Myocyte (in vitro differentiated cells): ENCODE measurements at places on chromosomes 4 and X.

- DNase-seq = peak; percentile 66
Observed at GRCh38 chr4:144399927-144400326, 246.0 kb upstream of the HHIP start.

DNA sequence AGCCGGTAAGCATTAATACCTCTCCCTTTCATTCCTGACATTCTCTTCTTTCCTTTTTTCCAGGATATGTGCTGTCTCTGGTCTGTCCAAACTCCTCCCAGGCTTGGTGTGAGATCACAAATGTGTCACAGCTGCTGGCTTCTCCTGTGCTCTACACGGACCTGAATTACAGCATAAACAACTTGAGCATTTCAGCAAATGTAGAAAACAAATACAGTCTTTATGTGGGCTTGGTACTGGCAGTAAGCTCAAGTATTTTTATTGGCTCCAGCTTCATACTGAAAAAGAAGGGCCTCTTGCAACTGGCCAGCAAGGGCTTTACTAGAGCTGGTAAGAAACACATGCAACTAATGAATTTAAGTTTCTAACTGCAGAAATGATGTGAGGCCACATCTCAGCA lies 8.4 kb downstream of the NIPAL1 start:
- DNase-seq = no peak

GRCh38 chrX:18151649-18152048 lies 69.0 kb downstream of the BEND2 start:
- no peak for DNase-seq

- DNase-seq = no peak
Observed at GRCh38 chr4:154433543-154433942, 58.1 kb downstream of the DCHS2 start.

DNA sequence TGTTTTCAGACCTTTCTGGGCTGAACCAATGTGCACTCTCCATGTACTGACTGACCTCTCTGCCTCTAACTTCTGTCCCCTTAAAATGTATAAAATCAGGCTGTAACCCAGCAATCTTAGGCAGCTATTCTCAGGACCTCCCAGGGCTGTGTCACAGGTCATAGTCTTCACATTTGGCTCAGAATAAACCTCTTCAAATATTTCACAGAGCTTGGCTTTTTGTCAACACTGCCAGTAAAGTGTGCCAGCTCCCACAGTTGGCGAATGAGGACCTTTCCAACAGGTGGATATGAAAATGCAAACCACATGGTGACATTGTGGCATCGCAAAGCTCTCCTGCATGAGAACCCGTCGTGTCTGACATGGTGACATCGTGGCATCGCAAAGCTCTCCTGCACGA lies 76.4 kb downstream of the ACOX3 start:
- peak; percentile 45 for DNase-seq

DNA sequence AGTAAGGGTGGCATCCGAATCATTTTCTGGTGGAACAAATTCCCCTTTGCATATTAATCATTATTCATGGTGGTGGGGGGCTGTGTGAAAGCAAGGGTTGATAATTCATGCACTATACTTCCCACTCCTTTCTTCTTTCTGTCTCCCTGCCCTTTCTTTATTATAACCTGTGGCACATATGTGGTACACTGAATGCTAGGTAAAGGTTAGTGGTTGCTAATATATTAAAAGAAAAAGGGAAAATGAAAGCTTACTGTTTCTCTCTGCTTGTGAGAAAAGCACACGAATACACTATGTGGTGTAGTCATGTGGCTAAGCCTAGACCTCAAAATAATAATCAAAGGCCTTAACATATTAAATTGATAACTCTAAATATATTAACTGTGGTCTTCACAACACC lies 178.4 kb upstream of the RPS6KA3 start:
- DNase-seq = no peak

DNA sequence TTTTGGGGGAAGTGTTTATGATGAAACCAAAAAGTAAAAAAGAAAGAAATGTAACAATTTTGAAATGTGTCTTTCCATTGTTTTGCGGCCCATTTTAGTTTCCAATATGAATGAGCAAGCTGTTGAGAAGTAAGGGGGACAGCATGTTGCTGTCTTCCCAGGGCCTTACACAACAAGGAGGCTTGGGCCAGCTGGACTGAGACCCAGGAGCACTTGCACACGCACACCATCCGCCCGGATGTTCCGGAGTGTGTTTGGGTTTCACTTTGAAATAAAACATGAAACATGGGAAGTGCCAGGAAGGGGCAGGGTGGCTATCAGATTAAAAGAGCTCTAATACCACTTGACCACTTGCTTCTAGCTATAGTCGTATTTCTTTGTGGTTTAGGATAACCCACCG lies 144.4 kb downstream of the NHS start:
- no peak for DNase-seq

DNA sequence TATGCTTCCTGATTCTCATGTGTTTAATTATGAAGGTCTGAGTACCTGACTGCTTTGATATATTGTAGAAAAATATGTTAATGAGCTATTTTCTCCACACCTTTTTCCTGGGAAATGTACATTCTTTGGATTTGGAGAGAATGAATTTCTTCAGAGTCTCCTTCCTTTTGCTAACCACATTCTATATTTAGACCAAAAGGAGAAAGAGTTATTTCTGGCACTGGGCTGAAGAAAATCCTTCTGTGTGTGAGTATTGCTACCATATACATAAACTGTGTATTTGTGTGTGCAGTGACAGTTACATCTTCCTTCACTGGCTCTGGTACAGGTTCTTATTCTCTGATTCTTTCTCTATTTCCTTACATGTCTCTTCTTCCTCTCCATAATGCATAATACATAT lies 44.5 kb upstream of the PGRMC2 start:
- no peak for DNase-seq

- DNase-seq = no peak
Observed at GRCh38 chr4:40829586-40829985, 79.8 kb downstream of the NSUN7 start.

DNA sequence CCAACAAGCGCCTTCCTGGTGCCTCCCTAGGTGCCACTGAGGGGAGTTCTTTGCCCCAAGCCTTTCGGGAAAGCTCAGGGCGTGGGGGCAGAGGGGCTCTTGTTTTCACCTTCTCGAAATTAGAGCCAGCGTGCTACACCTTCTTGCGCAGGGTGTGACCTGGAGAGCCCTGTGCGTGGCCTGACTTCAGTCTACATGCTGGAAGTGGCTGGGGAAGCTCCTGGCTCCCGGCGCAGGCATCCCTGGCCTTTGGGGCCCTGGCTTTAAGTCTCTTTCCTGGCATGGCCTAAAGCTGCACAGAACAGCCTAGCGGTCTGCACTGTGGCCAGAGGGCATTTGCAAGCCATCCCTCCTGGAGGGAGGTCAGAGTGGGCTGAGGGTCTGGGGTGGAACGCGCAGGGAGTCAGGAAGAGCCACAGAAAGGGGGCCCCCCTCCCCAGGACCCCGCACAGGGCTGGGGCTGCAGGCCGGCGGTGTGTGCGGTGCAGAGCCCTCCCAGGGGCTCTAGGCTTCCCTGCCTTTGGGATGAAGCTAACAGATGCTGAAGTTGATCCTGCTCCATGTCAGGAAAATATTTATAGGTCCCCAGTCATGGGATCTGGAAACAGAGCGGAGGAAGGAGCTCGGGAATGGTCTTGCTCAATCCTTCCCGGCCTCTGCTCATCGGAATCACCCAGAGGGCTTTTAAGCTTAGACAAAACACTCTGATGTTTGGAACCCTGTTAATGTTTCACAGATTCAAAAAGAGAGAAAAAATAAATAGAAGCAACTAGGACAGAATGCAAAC lies 781 bp upstream of the SPON2 start:
- peak; percentile 71 for DNase-seq

DNA sequence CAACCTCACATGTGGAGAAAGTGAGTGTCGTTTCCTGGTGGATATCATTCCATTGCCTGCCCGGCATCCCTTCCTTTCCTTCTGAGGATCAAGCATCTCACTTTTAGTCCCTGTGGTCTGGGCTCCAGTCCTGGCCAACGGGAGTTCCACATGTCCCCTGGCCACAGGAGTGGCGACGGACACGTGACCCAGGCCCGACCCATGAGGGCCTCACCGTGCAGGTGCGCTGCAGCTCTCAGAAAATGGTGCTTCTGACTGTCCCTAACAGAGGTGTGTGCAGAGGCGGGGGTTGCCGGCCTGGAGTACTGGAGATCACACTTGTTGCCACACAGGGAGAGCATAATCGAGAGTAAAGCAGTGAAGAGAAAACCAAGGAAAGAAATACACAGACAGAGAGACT lies 476.9 kb upstream of the FRG1 start:
- DNase-seq = no peak

DNA sequence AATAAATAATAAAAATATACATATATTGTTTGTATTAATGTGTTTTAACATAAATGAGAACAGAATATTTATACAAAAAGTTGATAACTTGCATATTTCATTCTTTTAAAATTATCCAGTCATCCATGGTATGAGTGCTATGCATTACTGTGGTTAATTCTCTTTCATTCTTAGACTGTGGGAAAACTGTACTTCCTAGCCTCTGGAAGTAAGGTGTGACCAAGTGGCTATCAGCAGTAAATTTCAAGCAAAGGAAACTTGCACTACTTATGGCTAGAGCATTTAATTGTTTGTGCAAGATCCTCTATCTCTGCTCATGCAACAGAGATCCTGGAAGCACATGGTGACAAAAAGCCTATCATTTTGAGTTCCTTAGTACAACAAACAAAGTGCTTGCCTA lies 1054.5 kb upstream of the PABPC4L start:
- DNase-seq = no peak

DNA sequence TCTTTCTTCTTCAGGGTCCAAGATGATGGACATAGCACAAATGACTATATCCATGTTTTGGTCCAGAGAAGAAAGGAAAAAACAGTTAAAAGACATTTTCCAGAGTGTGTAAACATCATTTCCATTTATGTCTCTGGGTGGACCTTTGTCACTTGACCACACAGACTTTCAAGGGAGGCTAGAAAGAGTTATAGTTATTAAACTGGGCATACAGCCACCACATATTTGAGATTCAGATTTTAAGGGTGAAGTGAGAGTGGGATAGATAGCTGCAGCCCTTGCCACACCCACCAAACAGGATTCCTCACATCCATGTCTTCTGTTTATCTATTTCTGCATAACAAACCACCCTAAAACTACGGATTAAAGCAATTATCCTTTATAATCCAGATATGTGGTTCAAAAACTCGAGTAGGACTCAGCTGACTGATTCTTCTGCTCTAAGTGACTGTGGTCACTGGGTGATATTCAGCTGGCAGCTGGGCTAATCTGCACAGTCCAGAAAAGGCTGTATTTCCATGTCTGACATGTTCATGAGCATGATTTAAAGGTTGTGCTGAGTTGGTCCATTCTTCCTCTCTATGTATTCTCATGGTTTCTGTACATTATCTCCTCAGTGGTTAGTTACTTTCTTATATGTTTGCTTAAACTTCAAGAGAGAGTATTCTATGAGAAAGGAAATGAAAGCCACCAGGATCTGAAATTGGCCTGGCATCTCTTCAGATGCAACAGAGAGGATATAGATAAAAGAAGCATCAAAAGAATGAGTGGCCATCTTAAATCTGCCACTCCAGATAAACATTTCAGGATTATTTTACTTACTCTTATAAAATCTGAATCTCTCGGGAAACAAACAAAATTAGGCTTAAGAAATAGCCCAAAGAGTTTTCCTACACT lies 459.8 kb upstream of the CTSO start:
- DNase-seq = peak; percentile 48

DNA sequence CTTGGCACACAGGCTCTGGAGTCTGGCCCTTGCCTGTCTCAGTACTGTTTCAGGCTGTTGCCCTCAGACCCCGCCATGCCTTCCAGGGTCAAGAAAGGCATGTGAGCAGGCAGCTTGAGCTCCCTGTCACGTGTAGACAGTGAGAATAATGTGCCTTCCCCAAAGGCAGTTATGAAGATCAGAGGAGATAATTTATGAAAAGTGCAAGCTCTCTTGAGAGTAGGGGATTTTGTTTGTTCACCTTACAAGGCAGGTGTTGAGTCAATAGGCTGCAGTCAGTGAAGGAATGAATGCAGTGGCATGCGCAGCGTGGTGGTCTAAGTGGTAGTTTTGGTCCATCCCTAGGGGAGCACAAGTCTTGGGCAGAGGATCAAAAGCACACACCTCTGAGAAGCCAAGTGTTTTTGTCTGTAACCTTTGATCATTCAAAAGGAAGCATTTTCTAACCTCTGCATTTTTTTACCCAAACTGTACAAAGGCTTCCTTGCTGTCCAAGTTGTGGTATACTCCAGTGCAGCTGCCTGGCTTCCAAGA lies 14.4 kb downstream of the HADH start:
- no peak for DNase-seq

DNA sequence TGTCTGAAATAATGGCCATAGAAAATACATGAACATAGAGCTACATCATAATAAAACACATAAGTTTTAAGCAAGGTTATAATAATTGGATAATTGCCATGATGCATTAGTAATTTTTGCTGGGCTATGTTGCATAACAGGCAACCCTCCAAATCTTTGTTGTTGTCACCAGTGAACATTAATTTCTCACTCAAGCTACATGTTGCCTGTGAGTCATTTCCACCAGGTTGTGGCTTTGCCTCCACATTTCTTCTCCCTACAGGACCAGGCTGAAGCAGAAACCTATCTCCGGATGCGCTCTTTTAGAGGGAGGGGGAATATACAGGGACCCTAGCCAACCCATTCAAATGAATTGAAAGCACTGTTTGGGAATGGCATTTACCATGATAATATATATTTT lies 347.7 kb downstream of the GABRG1 start:
- no peak for DNase-seq

- DNase-seq = peak; percentile 77
Observed at GRCh38 chr4:39036172-39036571, 4.0 kb upstream of the TMEM156 start.

DNA sequence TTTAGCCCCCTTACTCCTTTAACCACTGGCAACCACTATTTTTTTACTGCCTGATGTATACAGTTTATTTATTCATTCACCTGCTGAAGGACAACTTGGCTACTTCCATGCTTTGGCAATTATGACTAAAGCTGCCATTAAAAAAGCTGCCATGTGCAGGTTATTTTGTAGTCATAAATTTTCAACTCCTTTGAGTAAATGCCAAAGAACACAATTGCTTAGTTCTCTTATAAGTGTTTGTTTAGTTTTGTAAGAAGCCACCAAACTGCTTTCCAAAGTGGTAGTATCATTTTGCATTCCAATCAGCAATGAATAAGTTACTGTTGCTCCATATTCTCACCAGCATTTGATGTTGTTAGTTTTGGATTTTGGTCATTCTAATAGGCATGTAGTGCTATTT lies 1831.8 kb downstream of the PCDH7 start:
- DNase-seq = no peak

- no peak for DNase-seq
Observed at GRCh38 chr4:924107-925096, 7.7 kb downstream of the GAK start.

DNA sequence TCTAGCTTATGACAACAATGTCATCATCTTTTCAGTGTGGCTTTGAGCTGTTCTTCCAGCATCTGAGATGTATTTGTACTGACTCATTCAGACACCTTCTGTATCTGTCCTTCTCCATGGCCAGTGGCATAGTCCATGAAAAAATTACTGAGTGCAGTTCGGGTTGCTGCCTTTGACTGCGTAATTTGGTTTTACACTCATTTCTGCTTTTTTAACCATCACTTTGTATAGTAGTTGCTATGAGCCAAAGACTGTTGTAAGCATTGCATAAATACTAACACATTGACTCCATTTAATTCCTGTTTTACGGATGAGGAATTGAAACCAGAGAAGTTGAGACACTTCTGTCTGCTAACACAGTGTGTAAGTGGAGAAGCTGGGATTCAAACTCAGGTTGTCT lies 190.7 kb upstream of the MID1 start:
- DNase-seq = no peak

GRCh38 chr4:14621731-14622463 lies 380.4 kb upstream of the CPEB2 start:
- DNase-seq = no peak

- peak; percentile 19 for DNase-seq
Observed at GRCh38 chr4:108685036-108685686, 34.8 kb downstream of the OSTC start.
